ENCODE measurements at places on chromosomes 4 and X.
A peak's percentile ranks its signal among the peaks of the same experiment; 100 is the strongest.

DNA sequence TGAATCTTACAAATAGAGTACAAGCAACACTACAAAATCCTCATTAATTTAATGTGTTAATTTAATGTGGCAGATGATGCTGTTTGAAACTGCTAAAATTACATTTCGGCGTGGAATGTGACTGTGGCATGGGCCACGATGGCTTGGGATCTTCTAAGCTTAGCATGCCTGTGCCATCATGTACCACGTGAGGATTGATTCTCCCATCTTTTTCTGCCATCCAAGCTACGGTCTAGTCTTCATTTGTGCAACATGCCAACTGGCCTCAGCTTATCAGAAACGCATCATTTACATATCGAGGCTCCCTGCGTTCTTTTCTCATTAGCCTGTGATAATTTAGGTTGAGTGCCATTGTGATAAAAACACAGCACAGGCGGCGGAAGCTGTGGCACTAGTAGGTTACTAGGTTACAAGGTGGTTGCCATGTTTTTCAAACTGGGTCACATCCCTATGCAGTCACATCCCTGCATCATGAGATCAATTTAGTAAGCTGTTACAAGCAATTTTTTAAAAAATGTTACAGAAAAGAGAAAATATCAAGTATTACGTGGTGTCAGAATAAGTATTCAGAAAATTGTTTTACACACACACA is 189.9 kb upstream of the RBPJ start:
- DNase-seq = no peak

GRCh38 chr4:184831153-184831552 is 5.4 kb upstream of the ACSL1 start:
- no peak for DNase-seq

- no peak for DNase-seq
Observed at GRCh38 chr4:79603681-79604080, 195.7 kb upstream of the GK2 start.

GRCh38 chr4:14054391-14054790 is 426.9 kb upstream of the BOD1L1 start:
- DNase-seq = no peak

- DNase-seq = no peak
Observed at GRCh38 chr4:165077034-165077578, 23.4 kb downstream of the TRIM75 start.

DNA sequence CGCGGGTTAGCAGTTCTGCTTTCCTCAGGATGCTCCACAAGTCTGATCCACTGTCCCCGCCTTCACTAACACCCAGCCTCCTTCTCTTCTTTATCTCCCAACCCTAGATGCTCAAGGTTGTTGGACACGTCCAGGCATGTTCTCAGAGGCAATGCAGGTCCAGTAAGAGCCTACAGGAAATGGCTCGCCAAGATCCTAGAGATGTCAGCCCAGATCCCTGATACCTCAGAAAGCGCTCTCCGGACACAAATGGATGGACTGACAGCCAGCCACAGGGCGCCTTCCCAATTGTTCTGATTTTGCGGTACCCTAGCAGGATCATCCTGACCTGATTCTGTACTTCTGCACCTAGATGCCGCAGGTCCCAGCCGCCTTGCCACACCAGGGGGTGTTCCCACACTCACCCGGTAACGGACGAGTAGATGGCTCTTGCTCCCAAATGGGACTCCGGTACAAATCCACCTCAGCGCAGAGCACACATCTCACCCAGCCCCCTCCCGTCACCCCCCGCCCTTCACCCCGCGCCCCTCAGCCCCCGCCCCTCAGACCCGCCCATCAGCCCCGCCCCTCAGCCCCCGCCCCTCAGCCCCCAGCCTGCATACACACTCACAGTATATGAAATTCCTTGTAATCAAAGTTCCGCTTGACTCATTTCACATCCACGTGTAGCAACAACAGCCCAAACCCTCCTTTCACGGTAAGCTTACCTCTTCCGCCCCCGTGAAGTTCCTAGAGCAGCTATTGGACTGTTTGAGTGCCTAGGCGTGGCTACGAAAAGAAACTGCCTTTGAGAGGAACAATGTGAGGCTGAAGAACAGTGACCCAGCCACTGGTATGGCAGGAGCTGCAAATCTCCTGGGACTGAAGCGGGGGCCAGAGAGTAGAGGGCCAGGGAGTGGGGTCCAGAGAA is at the start of gene EDA2R:
Gene EDA2R, minus strand, starts transcription at position 488 of the 910 bp plus-strand sequence. CDS start 23,058 bp downstream, outside the sequence.
- peak; percentile 93 for DNase-seq

- peak; percentile 49 for DNase-seq
Observed at GRCh38 chr4:146916479-146917076, 29.1 kb downstream of the TTC29 start.

DNA sequence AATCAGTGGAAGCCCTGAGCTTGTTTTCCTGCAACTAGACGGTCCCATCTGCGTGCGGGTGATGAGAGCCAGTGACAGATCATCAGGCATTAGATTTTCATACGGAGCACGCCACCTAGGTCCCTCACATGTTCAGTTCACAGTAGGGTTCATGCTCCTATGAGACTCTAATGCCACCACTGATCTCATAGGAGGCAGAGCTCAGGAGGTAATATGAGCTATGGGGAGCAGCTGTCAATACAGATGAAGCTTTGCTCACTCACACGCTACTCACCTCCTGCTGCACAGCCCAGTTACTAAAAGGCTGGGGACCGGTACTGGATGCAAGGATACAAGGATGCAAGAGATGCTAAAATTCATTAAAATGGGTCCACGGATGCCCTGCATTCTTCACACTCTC is 61.2 kb downstream of the DHRSX start:
- no peak for DNase-seq

GRCh38 chrX:19875050-19875431 is 12.4 kb downstream of the SH3KBP1 start:
- no peak for DNase-seq

DNA sequence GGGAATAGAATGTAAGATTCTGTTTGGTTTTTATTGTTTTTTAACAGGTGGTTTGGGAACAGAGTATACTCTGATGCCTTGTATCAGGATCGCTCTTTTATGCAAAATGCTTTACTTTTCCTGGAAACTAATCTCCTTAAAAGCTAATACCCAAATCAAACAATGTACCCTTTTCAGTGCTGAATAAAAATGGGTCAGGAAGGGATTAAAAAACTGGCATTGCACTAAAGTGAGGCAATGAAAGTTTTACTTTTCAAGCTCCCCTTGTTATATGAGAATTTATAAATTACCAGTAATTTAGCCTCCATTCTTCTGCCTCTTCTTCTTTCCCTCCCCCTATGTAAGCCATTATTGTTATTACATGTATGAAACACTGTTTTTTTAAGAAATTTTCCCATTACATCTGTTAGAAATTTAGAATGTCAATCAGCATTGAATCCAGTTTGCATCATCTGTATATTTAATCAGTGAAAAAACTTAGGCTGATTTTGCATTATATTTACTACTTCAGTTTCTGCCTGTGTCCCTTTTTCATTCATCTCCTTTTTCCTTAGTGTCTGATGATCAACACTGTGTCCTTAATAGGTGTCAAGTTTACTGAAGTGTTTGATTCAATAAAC is 89.7 kb upstream of the NPNT start:
- no peak for DNase-seq

DNA sequence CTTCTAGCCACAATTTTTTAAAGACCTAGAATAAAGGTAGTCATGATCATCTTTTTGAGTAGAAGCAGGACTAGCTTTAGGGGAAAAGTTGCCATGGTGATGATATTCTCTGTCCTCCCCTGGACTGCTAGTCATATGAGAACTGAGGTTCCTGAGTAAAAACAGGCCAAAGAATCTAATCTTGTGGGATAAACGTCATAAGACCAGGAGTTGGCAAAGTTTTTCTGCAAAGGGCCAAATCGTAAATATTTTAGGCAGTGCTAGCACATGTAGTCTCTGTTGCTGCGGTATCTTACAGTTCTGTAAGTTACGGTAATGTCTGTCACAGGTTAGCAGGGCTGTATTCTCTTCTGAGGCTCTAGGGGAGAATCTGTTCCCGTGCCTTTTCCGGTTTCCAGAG is 3.4 kb downstream of the PRPS2 start:
- no peak for DNase-seq

DNA sequence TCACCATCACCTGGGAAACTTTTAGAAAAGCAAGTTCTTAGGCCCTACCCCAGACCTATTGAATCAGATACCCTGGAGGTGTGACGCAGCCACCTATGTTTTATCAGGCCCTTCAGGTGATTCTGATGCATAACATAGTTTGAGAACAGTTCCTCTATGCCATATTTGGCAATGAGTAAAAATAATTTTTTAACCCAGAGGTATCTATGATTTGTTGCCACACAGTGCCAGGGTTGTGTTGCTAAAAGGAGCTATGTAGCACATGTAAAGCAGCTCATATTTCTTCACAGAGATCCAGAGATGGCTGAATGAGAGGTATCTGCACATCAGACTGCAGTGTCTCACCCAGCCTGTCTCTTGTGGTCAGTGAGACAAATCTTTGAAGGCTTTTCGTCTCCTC is 85.3 kb downstream of the PTPN13 start:
- no peak for DNase-seq

DNA sequence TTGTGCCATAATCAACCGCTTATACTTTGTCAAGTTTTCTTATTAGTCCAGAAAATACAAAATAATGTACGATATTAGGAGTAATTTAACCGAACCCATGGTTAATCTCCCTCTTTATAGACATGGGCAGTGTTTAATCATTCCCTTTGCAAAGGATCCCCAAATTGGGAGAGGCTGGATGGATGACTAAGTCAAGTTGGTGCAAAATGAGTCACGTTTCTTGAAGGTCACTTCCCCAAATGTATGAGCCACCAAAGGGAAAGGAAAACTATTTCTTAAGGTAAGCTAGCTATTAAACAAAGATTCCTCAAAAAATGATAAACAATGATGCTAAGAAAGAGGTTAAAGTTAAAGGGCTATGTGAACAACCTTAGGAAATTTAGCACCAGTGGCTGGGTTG is 17.5 kb downstream of the MAML3 start:
- DNase-seq = peak; percentile 35

DNA sequence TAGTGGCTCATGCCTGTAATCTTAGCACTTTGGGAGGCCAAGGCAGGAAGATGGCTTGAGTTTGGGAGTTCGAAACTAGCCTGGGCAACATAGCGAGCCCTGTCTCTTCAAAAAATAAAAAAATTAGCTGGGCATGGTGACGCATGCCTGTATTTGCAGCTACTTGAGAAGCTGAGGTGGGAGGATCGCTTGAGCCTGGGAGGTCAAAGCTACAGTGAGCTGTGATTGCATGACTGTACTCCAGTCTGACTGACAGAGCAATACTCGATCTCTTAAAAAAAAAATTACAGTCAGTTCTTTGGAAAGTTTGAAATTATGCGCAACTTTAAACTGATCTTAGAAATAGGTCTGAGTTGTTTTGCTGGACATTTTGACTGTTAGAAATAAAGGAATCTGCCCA is 55.8 kb downstream of the DOCK11 start:
- no peak for DNase-seq

DNA sequence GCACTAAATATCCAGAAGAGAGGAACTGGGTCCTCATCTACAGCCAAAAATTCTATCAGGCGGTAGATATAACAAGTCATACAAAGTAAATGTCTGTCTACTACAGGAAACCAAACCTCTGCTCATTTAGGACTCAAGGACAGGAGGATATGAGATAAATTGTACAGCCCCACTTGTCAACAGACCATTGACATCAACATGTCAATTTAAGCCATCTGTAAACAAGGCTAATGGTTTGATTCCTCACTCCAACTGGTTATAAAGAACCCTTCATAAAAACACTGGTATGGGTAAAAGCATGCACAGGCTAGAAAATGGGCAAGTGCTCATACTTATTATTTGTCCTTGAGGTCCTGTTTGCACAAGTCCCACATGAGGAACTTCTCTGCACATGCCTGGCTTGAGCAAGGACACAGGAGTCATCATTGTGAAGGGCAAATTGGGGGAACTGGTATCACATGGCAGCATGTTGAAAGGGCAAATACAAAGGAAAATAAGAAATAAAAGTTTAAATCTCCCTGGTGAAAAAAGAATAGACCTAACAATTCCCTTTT is 13.2 kb downstream of the RTL8B start:
- no peak for DNase-seq

- DNase-seq = peak; percentile 16
Observed at GRCh38 chrX:96314985-96315384, 369.7 kb upstream of the DIAPH2 start.

DNA sequence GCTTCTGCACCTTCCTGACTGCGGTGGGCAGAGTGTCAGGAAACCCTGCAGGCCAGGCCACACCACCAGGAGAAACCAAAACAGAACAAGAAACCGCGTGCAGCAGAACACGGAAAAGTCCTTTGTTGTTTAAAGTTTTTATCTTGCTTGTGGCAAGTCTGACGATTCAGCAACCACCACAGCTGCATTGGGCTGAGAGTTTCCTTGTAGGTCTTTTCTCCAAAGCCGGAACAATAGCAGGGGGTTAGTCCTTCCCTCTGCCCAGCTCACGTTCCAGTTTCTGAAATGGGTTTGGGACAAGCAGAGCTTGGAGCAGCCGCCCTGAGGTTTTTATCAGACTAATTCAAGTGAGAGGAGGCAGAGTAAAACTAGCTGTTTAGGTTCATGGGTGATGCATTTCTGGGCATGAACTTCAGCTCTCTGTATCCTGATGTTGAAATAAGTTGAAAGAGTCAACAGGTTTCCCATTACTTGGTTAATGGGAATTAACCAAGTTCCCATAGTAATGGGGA is 216.9 kb downstream of the PTTG2 start:
- no peak for DNase-seq

DNA sequence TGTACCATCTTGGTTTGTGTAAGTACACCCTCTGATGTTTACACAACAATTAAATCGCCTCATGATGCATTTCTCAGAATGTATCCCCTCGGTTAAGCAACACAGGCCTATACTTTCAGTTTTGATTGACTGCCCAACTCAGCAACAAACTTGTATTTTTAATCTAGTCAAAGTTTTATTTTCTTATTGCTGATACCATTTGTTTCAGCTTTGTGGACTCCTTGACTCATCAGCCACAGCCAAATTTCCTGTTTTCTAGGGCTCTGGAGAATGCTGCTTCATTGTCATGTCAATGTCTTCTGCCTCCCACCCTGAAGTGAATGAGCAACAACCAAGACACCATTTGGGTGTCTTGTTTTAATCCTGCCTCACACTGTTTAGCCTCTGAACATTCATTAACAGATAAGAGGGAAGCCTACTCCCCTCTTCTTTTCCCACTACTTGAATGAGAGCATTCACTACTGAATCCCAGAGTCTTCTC is 14.0 kb downstream of the BBS12 start:
- DNase-seq = peak; percentile 73

DNA sequence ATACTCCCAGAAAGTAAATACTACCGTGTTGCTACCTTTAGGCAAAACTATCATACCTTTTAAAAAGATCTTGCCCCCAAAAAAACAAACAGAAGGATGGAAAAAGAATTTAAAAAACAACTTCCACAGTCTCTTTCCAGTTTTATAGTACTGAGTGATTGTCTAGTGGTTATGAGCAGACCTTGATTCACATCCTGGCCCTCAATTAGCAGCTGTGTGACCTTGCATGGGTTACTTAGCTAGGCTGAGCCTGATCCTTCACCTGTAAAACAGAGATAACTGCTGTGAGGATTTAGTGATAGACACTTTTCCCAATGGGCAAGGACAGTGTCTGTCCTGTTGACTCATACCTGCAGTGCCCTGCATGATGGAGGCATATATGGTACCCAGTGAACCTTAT is 49.0 kb downstream of the SMAD1 start:
- DNase-seq = no peak
